ENCODE measurements at places on chromosomes 6 and 20. TPM values are rescaled to one million over a fixed set of nuclear protein-coding genes. Genes with fewer than 3 reads are reported as not detected.

DNA sequence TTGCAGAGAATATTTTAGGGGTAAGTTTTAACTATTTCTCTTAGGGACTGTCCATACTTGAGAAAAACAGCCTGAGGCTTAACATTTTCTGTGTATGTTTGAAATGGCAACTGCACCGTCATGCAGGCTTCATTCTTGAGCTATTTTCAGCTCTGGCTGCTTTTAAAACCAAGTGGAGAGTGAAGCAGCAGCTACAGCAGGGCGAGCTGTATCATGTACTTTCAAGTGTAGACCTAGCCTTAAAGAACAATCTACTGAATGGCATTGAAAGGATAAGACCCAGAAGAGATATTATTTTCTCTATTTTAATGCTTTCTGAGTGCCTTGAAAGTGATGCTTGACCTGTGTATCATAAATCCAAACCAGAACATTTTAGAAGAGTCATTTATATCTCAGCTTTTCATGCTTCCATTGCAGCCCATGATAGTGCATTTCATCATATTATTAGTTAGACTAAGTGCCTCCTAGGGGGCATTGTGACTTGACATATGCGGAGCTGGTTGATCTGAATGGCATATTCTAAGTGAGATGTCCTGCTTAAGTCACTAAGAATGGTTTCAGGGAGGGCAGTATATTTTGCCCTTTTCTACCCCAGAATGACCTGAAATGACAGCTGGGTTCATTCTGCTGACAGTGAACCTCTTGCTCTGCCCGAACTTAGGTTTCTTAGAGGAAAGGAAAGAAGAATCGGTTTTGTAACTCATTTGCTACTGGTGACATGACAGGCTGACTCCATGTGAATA lies 85.3 kb downstream of the NKAIN2 start:
- DNase-seq, result peak; percentile 34

DNA sequence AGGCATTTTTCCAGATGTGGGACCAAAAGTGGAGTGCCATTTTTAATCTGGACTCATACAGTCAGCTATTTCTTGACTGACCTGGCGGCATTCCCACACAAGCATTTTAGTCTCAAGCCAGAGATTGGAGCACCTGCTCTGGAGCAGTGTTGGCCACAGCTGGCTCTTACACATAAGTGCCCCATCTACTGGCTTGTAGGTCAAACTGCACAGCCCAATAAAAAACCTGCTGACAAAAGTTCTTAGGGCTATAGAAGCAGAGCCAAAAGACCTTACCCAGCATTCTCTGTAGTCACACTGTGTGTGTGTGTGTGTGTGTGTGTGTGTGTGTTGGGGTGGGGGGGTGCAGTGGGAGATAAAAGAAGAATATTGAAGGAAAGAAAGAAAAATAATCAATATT lies 38.6 kb upstream of the SENP6 start:
- DNase-seq, result no peak

DNA sequence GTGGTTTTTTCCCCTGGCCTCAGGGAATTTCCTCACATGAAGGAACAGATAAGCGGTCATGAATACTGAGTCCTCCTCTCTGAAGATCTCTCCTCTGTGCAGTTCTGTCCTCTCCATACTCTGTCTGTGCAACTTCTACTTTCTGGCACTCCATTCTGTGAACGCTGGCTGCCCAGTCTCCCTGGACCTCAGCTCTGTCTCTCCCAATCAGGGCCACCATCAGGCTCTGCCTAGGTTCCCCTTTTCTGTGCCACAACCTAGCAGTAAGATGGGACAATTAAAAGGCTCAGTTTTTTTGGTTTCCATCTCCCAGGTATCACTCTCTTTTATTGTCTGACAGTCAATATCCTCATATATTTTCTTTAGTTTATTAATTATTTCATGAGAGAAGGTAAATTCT lies 4.8 kb upstream of the ADGB start:
- no peak for DNase-seq

Gene ZCCHC3
- total RNA-seq, result 9.8 TPM

Gene DZANK1
- 9.3 TPM for total RNA-seq

DNA sequence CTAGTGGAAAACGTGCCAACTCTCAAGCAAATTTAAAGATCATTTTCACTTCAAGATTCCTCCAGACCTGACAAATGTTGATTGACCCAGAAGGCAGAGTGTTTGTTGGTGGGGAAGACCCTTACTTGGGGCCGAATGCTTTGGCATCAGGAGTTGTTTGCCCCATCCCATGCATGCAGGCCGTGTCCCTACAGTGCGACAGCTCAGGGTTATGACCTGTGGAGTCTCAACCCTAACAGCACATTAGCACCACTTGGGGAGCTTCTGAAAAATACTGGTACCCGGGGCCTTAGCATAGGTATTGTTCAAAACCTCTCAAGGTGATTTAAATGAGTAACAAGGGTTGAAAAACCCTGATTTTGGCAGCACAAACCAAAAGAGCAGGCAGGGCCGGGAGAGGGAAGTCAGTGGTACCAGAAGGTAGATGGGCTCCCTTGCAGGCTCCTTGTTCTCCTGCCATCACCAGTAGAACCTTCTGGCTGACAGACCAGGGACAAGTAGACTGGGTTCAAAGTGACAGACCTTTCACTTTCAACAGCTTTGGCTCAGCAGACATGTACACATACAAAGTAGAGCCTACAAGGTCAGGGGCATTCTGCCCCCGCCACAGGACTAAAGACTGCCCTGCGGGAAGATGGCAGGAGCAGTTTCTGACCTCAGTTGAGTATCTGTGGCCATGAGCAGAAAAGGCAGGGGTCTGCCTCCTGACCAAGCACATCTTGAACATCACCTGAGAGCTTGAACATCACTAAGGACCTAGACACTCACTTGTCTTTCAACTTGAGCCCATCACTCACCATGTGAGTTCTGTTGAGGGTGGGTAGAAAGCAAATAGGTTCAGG lies 39.6 kb downstream of the PLCG1 start:
- peak; percentile 2 for DNase-seq

- peak; percentile 81 for DNase-seq
Observed at GRCh38 chr20:45358282-45359068, 4.5 kb upstream of the SYS1 start.

DNA sequence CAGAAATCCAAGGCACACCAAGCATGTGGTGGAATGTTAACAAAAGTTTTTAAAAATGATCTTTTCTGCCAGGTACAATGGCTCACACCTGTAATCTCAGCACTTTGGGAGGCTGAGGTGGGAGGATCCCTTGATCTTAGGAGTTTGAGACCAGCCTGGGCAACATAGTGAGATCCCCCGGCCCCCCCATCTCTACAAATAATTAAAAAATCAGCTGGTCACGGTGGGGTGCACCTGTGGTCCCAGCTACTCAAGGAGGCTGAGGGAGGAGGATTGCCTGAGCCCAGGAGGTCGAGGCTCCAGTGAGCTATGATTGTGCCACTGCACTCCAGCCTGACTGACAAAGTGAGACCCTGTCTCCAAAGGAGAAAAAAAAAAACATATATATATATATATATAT lies 8.0 kb downstream of the RIPK1 start:
- no peak for DNase-seq

- no peak for DNase-seq
Observed at GRCh38 chr6:912871-913835, 220.2 kb upstream of the EXOC2 start.

- no peak for DNase-seq
Observed at GRCh38 chr20:16018881-16019280, 554.4 kb downstream of the KIF16B start.

- no peak for DNase-seq
Observed at GRCh38 chr6:47076422-47077344, 34.6 kb upstream of the ADGRF1 start.

Gene ALDH8A1
- 16.1 TPM for total RNA-seq

Gene CLVS2
- 61.0 TPM for total RNA-seq

Gene VWA7
- total RNA-seq, result 23.8 TPM

All from dorsolateral prefrontal cortex (tissue), 122 donors.